ENCODE measurements at places on chromosomes 7 and 10. TPM values are rescaled to one million over a fixed set of nuclear protein-coding genes. Genes with fewer than 3 reads are reported as not detected.

DNA sequence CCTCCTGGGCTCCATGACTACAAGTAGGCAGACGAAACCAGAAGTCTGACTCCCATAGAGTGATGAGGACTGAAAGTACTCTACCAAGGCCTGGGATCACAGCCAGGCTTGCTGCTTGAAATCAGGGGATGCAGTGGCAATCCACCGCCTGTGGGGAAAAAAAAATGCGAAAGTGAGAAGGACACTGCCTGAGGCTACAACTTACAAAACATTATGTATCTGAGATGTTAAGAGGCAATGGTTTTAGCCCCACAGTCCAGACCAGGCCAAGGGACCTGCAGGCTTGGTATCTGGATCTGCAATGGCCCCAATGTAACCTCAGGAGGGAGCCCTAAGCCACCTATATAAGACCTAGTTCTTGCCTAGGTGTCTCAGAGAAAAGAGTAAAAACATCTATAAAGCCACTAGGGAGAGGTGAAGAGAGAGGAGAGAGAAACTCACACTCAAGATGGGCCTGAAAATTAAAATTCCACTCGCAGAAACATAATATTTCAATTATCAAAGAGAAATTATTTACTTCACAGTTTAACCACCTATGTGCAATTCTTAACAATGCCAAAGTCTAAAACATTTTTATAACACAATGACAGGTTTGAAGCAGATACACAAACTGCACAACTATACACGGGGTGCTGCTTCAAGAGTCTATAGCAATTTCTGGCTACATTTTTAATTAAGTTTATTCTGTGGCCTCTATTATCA lies 13.9 kb downstream of the DNAJC1 start:
- DNase-seq, result peak; percentile 44

DNA sequence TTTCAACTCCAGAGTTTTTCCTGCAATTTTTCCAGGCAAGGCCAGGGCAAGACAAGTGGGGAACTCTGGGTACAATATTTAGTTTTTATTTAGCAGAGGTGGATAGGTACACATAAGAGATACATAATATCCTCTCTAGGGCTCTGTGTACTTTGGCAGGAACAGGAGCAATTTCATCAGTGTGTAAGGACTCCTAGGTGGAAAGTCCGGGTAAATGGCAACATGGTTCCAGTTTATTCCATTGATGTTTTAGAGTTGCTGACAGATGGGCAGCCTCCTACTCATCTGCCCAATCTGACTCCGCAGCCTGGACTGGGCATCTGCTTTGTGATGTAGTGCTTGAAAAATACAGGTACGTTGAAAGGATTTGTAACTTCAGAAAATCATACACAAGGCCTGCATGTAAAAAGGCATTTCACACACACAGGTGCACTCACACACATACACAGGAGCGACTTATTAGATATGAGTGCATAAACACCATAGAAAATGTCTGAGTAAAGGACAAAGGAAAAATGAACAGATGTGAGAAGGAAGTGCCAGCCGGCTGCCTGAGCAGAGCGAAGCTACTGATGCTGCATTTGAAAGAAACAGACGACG lies 5.7 kb downstream of the PON1 start:
- DNase-seq, result no peak

DNA sequence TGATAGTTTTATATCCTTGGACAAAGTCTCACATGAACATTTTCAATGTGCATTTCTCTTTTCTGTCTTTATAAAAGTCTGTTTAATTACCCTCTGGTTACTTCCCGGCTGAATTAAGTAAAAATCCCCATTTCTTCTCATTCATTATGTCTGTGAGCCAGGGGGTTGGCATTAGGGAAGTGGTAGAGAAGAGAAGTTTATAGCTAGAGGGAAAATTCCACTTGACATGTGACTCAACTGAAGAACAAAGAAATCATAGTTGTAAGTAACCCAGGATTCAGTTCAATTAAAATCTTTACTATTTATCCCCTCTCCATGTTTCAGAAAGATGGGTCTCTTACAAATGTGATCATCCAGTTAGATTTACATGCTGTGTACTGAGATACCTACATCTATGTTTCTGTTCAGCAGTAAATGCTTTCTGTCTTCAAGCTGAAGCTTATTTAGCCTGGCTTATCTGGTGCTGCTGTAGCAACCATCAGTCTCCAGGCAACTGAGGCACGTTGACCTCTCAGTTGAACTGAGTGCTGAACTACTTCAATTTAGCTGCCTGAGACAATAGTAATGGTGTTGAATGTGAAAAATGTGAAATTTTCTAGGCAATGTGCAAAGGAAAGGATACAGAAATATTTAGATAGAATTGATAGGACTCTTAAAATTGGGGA lies 181.6 kb downstream of the MLLT10 start:
- no peak for DNase-seq

DNA sequence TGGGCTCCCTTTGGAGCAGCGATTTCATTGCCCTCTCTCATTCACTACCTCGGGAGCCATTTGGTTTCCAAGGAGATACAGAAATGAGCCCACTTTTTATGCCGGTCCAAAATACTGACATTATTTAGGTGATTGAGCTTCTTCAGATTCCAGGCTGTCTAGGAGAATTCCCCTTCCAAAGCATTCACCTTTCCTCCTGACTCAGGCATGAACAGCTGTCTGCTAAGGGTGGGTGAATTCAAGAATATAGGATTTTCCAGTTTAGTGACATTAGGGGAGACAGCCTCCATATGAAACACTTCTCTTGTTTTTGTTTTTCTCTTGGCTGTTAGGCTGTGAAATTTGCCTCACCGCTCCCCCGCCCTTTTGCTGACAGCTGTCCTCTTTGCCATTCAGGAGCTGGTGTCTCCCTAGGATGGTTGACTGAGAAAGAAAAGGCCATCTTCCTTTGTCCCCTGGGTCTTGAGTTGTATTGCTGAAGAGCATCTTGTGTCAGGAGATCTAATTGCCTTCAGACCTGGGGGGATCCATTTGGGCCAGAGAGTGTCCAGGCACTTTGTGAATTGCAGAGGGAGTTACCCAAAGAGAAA lies 56.7 kb downstream of the LRRC4 start:
- DNase-seq, result no peak

- no peak for DNase-seq
Observed at GRCh38 chr10:35040760-35041501, 49.2 kb downstream of the CUL2 start.

DNA sequence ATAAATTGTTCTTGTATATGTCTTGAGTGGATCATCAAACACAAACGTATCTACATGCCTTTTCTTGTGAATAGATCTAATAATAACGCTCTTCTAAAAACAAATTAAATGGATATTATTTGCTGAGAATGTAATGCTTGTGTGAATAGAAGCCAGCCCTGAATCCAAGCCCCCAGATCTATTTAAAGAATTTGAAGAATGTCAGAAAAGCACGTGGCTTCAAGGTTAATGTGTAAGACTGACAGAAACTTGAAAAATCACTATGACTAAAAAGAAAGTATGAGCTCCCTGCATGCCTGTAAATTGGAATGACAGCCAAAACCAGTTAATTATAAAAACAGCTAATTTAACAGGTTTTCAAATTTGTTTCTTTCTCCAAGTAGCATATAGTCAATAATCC lies 43.2 kb upstream of the ATRNL1 start:
- no peak for DNase-seq

DNA sequence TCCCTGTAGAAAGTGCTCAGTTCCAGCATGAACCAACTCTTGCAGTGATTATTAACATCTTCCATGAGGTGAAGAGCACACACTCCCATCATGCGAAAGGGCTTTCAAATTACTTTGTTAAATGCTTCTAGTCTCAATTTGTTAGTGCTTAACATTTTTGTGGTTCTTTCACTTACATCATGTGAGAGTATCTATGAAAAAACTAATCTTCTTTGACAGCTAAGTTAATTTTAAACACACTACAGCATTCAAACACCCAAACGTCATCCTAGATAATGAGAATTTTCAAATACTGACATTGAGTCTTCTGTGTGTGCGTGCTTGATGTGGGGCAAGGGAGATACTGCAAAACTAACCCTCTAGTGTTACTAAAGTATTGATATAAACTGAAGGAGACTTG lies 84.8 kb downstream of the ETV1 start:
- DNase-seq, result no peak

GRCh38 chr10:61978965-61979364 lies 77.5 kb downstream of the ARID5B start:
- no peak for DNase-seq

- DNase-seq, result no peak
Observed at GRCh38 chr10:132556994-132557441, 19.4 kb downstream of the INPP5A start.

DNA sequence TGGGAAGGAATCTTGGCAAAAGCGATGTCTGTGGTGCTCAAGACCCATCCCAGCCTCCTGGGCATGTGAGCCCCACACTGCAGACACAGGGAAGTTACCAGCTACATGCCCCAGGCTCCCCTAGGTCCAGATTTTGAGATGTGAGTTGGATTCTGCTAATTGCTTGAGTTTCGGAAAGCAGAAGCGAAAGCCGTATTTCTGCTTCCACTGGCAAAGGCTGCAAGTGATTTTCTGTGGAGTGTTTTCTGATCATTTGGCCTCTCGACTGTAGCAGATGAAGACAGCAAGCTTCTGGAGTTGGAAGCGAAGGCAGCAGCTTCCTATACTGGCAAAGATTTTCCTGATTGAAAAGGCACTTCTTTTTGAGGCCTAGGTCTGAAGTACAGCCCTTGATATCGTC lies 29.6 kb downstream of the ANKRD16 start:
- no peak for DNase-seq

DNA sequence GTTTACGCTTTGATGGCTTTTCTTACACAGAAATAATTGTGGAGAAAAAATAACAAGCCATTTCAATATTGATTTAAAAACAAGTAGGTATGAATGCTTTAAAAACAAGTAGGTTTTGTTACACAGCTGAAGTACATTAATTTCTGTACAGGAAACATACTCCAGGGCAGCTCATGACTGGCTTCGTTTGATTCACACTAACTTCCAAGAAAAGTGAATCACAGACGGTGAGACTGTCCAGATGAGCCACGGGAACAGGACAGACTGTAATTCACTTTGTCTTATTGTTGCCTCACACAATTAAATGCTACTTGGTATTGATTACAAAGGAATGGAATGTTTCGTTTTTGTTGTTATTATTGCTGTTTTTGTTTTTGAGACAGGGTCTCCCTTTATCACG lies 26.6 kb upstream of the SNX10 start:
- DNase-seq, result peak; percentile 41

DNA sequence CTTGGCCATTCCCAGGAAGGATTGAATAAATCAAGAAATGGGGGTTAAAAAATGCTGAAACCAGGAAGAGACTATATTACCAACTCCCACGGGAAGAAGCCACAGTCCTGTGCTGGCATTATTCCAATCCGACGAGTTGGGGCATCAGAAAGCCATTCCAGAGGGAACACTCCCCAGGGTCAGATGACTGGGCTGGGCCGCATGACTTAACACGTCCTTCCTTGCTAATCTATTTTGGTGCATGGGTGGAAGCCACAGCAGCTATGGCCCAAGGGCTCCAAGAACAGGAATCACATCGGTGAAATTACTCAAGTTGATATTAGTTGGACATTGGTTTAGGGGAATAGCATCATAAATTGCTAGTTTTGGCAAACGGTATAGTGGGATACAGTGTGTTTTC lies 592.9 kb upstream of the NRP1 start:
- no peak for DNase-seq

DNA sequence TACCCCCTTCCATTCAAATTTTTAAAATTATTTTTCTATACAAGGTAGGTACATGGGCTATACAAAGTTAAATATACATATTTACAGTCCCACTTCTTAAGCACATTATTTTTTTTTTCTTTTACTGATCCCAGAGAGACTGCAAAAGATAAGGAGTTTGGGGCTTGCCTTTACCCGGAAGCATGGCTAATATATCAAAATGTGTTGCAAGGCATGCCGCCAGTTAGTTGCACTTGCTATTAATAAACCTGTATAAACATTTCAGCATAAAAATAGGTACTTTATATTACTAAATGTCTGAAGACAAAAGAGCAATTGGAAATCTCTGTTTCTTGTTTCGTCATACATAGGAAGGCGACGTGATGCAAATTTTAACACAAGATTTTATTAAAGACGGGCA lies 21.5 kb upstream of the PDLIM1 start:
- DNase-seq, result no peak

DNA sequence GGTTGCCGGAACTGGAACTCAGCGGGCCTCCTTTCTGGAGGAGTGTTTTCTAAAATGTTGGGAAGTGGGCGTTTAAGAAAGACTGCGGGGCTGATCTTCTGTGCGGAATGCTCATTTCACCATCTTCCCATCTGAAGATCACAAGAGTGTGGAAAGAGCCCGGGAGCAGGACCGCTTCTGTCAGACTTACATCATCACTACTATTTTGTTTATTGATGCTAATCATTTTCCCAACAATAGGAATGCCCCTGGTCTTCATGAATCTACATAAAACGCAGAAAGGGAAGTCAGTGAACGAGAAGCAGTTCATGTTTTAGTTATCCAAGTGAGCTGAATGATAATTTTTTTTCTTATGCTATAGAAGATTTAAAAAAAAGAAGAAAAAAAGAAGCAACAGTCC lies 447.8 kb upstream of the MKI67 start:
- no peak for DNase-seq

DNA sequence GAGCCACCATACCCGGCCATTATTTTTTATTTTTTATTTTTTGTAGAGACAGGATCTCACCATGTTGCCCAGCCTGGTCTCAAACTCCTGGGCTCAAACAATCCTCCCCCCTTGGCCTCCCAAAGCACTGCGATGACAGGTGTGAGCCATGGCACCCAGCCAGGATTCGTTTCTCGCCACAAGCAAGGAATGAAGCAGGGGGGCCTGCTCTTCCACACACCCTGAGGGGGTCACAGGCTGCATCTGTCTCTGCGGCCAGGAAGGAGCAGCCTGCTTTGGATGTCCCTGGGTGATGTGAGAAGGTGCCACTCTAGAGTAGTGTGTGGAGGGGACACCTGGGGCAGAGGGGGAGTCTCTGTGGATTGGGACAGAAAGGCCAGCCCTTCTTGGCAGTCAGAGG lies 61.3 kb upstream of the TNRC18 start:
- DNase-seq, result no peak

Gene HMX3
- 0.19 TPM for total RNA-seq

Gene SYT15
- total RNA-seq, result 0.71 TPM

Gene ATP6V0E2
- total RNA-seq, result 34.1 TPM

Gene CUZD1
- 1.0 TPM for total RNA-seq

Gene HECW1
- not detected for total RNA-seq
